Anterior cingulate cortex (tissue), 58 donors: ENCODE measurements at places on chromosomes 16 and 17.

- no peak for DNase-seq
Observed at GRCh38 chr17:56807723-56808122, 26.0 kb downstream of the C17orf67 start.

GRCh38 chr16:78813661-78814311 lies 714.3 kb downstream of the WWOX start:
- DNase-seq = no peak

GRCh38 chr17:27361695-27362094 lies 67.8 kb downstream of the WSB1 start:
- DNase-seq = no peak

GRCh38 chr17:73539166-73539565 lies 105.1 kb downstream of the SDK2 start:
- no peak for DNase-seq

GRCh38 chr16:89122322-89122851 lies 28.7 kb downstream of the ACSF3 start:
- no peak for DNase-seq

GRCh38 chr17:34456121-34456520 lies 93.1 kb upstream of the CCL1 start:
- no peak for DNase-seq
